Ecto neural progenitor cell (in vitro differentiated cells): ENCODE measurements at places on chromosomes 4 and X.

DNA sequence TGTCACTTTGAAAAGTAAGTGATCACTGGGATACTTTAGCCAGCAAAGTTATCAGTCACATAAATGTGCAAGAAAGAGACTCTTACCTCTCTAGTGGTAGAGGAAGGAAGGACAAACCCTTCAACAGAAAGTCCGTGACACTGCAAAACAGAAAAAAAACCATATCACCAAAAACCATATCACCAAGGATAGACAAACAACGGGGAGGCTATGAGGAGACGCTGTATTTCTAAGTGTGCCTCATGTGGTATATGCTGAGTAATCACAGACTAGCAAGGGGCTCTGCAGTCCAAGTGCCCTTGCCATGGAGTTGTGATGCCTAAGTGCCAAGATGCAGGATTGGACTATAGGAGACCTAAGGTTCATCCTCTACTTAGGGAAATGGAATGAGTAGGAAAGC, 11.5 kb upstream of the HDAC8 start:
- no peak for DNase-seq

- no peak for DNase-seq
Observed at GRCh38 chrX:10032147-10032546, 65.0 kb downstream of the CLDN34 start.

DNA sequence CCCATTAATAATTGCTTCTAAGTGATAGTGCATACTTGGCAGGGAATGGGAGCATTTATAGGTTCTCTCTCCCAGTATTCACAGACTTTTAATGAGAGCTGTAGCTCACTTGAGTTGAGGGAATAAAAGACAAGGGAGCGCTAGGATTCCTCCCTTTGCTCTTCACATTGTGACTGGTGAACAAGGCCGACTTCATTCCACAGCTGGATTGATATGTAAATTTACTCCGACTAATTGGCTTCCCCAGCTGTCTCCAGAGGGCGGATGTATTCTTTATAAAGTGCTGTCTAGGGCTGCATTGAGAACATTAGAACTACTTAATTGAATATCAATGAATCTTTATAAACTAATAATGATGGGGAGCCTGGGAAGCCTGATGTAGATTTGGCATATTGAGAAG, 63.4 kb downstream of the GPR50 start:
- DNase-seq = no peak

GRCh38 chrX:38871129-38872029, 70.1 kb downstream of the MID1IP1 start:
- no peak for DNase-seq

GRCh38 chrX:108396188-108396891, 41.9 kb downstream of the COL4A6 start:
- no peak for DNase-seq

- no peak for DNase-seq
Observed at GRCh38 chrX:17413228-17413627, 38.2 kb downstream of the NHS start.

- DNase-seq = no peak
Observed at GRCh38 chr4:17194586-17194985, 296.1 kb upstream of the LDB2 start.

- peak; percentile 31 for DNase-seq
Observed at GRCh38 chr4:1400831-1401408, 5.3 kb downstream of the NKX1-1 start.

GRCh38 chrX:19869193-19869592, 18.2 kb downstream of the SH3KBP1 start:
- no peak for DNase-seq

DNA sequence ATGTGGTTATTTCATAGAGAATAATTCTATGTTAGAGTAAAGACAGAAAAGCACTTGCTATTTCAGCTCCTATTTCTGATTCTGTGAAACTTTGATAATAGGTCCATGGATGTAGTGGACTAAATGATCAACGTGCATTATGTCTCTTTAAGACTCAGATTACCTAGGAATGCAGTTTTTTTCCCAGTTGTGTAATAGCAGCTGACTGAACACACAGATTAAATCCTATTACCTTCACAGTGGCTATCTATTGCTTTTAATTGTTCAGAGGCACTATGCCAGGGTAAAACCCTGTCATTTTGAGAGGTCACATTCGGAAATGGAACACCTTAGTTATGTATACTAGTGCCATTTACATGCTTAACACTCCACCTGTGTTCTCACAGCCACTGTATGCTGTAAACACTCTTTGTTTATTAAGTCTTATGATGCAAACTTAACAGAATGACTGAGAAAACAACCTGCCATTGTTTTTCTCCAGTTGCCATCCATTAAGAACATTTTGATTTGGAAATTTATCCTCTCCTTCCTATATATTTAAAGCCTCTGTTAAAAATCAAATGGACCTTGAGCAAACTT, 70.5 kb downstream of the HPGD start:
- no peak for DNase-seq

DNA sequence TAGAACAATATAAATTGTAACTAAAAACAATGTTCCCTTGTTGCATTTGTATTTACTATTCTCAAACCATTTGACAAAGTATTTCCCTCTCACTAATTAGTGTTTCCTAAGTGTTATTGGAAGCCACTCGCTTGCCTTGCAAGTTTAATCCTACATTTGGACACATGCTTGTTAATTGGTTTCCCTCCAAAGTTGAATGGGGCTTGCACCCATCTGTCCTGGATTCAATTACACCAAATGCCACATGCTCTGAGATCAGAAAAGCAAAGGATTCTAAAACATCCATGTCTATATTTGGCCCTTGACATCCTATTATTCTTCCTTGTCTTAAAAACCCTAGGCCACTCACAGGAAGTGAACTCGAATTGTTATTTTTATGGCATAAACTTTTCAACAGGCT, 146.6 kb downstream of the AMELX start:
- no peak for DNase-seq

- DNase-seq = no peak
Observed at GRCh38 chrX:18871161-18871890, 112.6 kb downstream of the PHKA2 start.

GRCh38 chrX:130170752-130171445, 863 bp upstream of the RAB33A start:
- DNase-seq = peak; percentile 80

- no peak for DNase-seq
Observed at GRCh38 chr4:127484117-127484516, 148.6 kb upstream of the INTU start.

GRCh38 chr4:108878806-108879205, 116.0 kb upstream of the ETNPPL start:
- DNase-seq = no peak

GRCh38 chrX:12978205-12979025, 3.5 kb downstream of the TMSB4X start:
- DNase-seq = peak; percentile 57

DNA sequence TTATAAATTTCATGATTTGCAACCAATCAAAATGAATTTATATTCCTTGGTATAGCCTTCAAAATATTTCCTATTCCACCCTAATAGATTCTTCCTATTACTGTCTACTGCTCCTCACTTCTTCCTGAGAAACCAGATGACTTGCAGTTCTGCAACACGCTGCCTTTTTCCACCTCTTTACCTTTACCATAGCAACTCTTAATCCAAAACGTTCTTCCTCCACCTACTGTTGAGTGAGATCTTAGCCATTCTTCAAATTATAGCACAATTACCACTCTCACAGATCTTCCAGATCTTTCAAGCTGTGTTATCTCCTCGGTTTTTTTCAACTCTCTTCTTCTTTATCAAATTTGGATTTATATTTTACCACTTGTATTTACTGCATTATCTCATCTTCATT, 289.8 kb downstream of the ADGRL3 start:
- DNase-seq = no peak

DNA sequence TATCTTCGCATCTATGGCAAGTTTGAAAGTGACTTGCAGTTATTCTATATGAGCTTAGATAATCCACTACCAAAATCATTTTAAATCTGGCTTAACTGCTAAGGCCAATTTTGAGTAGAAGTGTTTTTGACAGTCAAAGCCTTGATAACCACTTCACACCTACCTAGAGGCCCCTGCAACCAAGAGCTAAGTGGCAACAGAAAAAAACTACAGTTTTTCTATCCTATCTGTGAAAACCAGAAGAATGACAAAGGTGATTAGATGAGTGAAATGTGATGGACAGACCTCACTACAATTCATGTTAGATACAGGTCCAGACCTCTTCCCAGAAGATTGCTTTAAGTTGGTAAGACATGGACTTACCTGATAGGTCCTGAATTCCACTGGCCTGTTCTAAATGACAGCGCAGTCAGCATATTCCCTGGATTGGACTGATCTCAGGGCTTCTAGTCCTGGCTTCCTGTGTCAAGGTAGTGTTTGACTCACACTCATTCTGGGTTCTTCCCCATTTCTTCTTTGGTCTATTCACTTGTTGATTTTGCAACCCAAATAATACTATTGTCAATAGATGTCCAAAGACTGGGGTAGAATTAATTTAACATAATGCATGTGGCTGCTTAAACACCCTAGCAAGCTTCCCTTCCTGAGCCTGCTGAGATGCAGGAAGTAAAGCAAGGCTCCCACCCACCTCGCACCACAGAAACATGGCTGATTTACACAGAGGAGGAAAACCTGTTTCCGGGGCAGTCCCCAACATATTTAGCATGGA, 65.1 kb downstream of the PPP3CA start:
- DNase-seq = no peak

- DNase-seq = no peak
Observed at GRCh38 chr4:119794681-119795080, 166.1 kb upstream of the PDE5A start.

DNA sequence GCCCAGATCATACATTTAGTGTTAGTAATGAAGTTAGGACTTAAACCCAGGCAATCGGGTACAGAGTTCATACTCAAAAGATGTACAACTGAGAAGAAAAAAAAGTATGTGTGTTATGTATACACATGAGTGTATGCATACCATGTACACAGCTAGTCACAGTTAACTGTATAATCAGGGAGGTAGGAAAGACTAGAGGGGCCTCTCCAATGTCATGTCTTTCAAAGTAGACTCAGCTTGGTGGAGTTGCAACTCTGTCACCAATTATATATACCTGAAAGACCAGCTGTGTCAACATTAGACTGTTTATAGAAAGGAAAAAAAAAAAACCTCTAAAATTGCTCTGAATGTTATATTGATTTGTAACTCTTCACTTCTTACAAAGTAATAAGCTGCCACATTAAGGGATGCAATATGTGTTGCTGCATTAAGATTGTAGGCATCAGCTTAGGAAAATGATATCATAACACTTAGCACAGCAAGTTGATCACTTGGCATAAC, 167.5 kb downstream of the DCTD start:
- DNase-seq = no peak

- no peak for DNase-seq
Observed at GRCh38 chr4:138612428-138612827, 370.3 kb upstream of the SLC7A11 start.

DNA sequence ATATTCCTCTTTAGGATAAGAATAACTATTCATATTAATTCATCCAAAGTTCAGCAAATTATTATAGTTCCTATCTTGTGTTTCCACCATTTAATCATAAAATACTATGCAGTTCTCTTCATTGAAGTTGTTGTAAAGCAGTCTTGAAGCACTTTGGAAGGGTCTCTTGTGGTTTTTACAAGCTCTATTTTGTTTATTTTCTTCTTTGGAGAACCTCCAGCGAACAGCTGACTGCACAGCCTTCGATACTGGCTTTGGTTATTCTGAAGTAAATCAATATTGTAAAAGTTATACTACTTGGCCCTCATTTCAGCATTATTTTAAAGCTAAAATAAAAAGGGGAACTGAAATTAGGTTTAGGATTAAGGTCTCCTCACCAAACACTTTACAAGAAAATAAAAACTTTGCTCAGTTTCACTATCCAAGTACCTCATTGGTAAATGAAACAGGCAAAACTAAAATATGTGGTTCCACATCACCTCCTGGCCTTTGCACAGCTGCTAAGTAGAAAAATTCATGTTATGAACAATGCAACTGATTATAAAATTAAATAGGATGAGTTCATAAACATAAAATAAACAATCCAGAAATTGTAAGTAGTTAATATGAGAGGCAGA, 1629.2 kb upstream of the ADGRL3 start:
- no peak for DNase-seq

GRCh38 chr4:154084864-154085263, 296.0 kb upstream of the SFRP2 start:
- DNase-seq = no peak

- DNase-seq = no peak
Observed at GRCh38 chrX:56503941-56504673, 59.3 kb upstream of the UBQLN2 start.

DNA sequence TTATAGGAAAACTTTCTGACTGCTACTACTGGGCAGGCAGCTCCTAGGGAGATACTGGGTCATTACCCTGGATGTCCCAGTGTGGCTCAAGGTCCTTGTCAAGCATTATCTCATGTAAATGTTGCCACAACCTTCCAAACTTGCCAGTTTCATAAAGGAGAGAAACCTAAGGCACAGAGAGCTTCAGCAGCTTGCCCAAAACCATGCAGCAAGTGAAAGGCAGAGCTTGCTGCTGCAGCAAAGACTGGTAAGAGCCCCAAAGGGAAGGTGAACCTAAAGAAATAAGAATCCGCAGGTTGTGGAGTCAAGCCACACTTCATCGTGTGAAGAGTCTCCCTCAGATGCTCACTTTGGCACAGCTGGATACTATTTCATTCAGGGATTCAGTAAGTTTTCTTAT, 2.3 kb downstream of the MPP1 start:
- no peak for DNase-seq

DNA sequence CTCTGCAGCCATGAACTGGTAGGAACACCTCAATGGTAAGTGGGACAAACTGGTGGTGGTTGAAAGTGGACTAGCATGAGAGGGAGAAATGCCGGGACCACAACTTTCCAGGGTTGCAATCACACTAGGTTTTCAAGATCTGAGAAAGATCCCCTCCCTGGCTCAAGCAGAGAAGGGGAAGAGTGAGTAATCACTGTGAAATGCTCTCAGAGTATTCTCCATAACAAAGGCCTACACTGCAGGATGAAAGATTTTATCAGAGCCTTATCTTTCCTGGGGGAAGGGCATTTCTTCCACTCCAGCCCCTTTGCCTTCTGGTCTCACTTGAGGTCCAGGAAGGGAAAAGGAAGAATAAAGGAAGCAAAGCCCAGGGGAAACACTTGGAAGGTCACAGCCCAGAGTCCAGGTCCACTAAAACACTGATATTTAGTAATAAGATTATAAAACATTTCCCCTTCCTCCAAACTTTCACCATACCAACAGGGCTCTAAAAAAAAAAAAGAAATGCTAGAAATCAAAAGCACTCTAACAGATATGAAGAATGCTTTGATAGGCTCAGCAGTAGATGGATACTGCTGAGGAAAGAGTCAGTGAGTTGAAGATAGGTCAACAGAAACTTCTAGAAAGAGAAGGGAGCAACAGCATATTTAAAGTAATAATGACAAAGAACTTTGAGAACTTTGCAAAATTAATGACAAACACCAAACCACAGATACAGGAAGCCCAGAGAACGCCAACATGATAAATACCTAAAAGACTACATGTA, 95.9 kb downstream of the WDFY3 start:
- DNase-seq = no peak
